ENCODE measurements at places on chromosomes 1 and 21.
A peak's percentile ranks its signal among the peaks of the same experiment; 100 is the strongest.

GRCh38 chr1:32045772-32046171 lies 27.0 kb upstream of the TMEM39B start:
- DNase-seq = no peak

- DNase-seq = no peak
These were observed 663.2 kb downstream of the ADGRL2 start for GRCh38 chr1:82463951-82464350.

DNA sequence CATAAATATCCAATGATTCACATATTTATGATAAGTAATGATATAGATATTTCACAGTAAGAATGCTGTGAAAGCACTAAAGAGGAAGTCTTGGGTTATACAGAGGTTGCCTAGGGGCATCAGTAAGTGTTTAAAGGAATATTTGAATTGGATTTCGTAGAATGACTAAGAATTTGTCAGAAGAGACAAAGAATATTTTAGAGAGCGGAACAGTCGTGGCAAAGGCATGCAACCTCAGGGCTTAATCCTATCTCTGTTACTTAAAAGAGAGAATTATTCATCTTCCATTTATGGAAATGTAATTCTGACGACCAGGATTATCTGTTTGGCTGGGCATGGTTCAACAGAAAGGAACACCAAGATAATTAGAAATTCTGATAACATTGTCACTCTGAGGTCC lies 171.9 kb upstream of the NR5A2 start:
- no peak for DNase-seq

DNA sequence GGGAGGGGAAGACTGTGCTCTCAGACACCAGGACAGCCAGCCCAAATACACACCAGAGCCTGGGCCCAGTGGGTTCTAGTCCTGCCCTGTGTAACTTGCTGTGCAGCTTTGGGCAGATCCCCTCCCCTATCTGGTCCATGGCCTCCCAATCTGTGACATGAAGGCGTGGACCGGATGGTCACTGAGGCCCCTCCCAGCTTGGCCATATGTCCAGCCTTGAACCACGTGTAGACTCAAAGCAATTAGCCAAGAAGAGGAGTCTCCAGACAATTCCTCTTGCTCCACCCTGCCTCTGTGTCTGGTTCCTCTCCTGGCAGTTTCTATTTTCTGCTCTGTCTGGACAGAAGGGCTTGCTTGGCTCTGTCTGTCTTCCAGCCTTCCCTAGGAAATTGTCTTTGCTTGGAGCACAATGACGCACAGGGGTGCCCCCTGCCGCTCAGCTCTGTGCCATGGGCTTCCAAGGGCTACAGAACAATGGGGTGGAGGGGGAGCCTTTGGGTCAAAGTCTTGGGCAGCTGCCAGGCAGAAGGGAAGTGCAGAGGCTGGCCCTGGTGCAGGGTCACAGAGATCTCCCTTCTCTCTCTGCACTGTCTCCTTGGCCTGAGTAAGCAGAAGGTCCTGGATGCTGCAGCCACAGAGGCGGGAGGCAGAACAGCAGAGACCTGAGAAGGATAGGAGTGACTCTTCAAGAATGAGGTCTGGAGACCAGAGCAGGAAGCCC lies 66.1 kb downstream of the TENT5C start:
- no peak for DNase-seq

- no peak for DNase-seq
These were observed 4.7 kb downstream of the SZRD1 start for GRCh38 chr1:16371725-16372124.

DNA sequence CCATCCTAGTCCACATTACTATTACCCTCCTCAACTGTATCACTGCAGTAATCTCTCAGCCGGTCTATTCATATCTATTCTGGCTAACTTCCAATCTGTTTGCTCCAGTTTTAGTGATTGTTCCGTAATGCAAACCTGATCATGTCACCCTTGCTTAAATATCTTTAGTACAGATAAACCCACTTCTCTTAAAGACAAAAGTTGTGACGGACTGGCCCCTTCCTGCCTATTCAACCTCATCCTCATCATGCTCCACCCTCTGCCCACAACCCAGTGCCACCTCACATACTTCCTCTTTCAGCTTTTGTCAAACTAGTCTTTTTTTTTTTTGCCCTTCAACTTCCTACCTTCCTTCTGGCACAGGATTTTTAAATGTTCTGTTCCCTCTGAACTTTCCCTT lies 2.8 kb upstream of the C1orf162 start:
- no peak for DNase-seq

DNA sequence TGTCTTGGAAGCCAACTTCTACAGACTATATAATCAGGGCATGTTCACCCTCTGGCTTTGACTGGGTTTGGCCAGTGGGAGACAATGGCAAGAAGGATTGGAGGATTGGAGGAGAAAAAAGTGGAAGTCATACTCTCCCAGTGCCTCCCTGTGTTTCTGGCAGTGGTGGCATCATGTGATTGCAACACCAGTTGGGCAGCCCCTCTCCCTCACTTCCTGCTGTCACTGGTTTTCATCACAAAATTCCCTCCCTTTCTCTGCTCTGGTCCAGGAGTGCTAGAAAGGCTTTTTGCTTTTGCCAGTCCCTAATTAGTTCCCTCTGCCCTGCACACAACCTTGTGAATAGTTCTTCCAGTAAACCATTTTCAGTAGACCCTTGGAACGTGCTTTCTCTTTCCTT lies 3.7 kb upstream of the QSOX1 start:
- no peak for DNase-seq

- DNase-seq = no peak
These were observed 163.5 kb downstream of the RYR2 start for GRCh38 chr1:237205400-237206064.

DNA sequence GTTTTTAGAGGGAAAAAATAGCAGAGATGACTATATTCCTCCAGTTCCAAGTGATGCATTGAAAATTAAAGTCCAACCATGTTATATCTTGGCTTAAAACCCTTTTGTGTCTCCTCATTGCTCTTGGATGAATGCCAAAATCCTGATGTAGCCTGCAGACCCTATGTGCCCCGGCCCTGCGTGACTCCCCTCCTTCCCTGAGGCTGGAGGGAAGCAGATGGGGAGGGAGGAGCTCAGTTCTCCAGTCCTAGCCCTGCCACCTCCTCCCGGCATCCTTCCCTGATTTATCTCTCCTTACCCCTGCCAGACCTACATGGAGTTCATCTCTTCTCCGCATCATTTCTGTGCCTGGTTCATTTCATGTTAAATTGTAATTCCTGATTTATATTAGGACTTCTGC lies 397.4 kb downstream of the PTPRU start:
- DNase-seq = no peak

- no peak for DNase-seq
These were observed 34.3 kb downstream of the PSMG1 start for GRCh38 chr21:39148975-39149374.

DNA sequence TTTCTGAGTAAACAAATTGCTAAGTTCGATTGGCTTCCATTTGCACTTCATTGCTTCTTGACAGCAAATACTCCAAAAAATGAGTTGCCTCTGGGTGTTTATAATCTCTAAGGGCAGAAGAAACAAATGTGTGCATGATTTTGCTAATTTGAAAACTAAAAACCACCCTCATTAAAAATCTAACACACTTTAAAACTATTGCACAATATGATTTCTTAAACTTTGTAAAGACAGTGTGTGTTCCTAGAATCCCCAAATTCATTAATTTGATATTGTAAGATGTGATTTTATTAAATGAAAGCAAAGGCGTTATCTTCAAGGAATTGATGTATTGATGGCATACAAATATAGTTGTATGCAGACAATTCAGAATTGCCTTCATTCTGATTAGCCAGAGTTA lies 350.9 kb downstream of the OLFM3 start:
- no peak for DNase-seq

DNA sequence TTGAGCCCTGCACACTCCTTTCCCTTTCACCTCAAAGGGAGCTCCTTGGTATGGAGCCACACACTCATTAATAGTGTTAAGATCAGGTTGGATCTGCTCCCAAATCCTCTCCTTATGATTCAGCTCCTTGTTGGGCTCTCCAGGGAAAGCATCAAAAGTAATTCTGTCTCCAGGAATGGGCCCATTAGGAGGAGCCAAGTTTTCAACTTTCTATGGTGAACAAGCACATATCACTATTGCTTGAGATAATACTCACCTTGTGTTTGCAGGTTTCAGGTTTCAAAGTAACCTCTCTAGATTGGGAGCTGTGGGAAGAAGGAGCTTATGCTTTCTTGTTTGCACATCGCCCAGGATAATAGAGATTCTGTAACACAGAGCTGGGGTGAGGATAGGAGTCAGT lies 164.8 kb downstream of the TNFSF18 start:
- no peak for DNase-seq

GRCh38 chr21:33543505-33544129 lies 779 bp downstream of the SON start:
- DNase-seq = peak; percentile 63

GRCh38 chr1:81410351-81410750 lies 390.4 kb upstream of the ADGRL2 start:
- DNase-seq = no peak

GRCh38 chr1:7229696-7230631 lies 444.7 kb downstream of the CAMTA1 start:
- no peak for DNase-seq

DNA sequence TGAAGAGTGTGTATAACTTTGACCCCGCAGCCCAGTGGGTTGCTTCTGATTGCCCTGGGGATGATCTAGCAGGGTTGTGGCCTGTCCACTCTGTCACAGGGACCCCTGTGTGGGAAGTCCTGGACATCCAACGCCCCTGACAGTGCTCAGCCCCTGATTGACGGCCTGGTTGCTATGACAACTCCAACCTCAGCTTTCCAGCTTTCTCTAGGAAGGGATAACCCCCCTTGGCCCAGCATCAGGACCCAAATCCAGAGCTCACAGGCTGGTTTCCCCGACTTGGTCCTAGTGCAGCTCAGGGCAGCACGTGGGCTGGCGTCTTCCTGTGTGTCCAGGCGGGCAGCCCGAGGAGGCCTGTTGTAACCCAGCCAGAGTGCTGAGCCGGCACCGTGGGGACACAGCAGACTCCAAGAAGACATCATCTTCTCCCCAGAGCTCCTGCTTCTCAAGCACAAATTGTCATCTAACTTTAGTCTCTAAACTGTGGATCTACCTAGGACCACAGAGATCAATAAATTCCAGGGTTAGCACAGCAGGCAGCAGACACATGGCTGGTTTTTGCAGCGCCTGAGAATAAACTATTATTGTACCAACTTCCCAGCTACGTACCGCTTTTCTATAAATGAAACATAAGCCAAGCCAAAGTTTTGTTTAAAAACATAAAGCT lies 18.9 kb upstream of the PDXK start:
- no peak for DNase-seq

DNA sequence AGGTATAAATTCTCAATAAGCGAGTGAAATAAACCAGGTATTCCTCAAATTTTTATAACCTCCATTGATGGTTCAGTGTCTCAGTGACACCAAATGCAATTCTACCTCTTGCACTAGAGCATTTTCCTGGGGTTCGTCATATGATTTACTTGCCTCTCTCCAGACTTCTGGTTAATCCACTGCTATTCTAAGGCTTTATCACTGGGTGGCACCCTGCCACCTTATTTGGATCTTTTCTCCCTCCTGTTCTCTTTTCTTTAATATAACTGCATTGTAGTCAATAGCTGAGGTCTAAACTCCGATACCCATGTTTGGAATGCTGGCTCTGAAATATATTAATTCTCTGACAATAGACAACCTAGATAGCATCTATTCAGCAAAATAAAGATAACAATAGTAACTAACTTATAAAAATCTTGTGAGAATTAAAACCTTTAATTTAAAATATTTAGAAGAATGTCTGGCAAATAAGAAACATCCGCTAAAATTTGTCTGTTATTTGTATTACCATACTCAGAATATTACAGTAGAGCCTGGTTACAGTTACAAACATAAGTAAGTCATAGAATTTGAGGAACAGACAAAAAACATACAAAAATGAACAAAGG lies 436.4 kb downstream of the PLA2G4A start:
- no peak for DNase-seq

Measured in mesothelial cell of epicardium (in vitro differentiated cells).